Hematopoietic multipotent progenitor cell treated with erythropoietin and hydrocortisone succinate and interleukin-3 and kit ligand, for 8 days (in vitro differentiated cells): ENCODE measurements at places on chromosomes 1 and 21.
A peak's percentile ranks its signal among the peaks of the same experiment; 100 is the strongest.

GRCh38 chr1:235902677-235903542, 36.2 kb upstream of the LYST start:
- peak; percentile 45 for DNase-seq

DNA sequence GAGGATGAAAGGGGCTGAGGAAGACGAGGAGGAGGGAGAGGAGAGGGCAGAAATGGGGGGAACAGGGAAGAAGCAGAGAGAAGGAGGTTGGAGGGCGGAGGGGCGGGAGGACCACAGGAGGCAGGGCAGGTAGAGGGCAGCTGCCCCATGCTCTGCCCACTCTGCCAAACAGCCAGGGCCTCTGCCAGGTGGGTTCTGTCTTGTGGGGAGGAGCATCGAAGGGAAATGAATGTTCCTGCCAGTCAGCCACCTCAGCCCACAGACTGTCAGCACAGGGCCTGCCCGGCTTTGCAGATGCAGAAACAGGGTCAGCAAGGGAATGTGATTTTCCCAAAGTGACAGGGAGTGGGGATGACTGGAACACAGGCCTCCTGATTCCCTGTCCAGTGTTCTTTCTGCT, 82.6 kb downstream of the GRIK3 start:
- no peak for DNase-seq

DNA sequence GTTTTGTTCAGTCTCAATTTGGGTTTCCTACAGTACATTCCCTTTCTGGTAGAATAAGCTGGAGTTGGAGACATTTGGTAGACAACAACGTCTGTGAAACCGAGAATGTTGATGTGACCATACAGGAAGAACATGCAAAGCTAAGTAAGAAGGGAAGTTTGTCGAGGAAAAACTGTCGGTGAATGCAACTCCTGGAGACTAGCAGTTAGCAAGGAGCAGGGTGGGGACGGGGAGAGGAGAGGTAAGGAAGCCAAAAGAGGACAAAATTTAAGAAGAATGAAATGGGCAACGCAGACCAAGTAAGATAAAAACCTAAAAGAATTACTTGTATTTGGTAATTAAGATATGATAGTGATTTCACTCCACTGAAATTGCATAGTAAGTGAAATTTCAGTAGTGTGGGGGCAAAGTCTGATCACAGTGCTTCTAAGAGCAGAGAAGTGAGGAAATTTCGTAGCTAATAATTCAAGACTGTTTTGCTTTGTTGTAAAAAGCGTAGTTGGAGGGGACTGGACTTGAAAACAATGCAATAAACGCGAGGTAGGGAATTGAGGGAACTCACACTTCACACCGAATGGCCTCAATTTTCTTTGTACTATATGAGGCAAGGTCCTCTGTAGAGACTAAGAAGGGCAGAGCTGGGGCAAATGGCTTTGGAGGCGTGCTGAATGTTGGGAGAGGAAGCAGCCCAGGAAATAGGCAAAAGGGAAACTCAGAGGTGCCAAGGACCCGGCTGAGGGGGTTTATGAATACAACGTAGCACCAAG, 787 bp upstream of the GIPC2 start:
- DNase-seq: peak; percentile 17

- DNase-seq: peak; percentile 98
Measured at GRCh38 chr1:12477936-12478611, 139.9 kb downstream of the DHRS3 start.

DNA sequence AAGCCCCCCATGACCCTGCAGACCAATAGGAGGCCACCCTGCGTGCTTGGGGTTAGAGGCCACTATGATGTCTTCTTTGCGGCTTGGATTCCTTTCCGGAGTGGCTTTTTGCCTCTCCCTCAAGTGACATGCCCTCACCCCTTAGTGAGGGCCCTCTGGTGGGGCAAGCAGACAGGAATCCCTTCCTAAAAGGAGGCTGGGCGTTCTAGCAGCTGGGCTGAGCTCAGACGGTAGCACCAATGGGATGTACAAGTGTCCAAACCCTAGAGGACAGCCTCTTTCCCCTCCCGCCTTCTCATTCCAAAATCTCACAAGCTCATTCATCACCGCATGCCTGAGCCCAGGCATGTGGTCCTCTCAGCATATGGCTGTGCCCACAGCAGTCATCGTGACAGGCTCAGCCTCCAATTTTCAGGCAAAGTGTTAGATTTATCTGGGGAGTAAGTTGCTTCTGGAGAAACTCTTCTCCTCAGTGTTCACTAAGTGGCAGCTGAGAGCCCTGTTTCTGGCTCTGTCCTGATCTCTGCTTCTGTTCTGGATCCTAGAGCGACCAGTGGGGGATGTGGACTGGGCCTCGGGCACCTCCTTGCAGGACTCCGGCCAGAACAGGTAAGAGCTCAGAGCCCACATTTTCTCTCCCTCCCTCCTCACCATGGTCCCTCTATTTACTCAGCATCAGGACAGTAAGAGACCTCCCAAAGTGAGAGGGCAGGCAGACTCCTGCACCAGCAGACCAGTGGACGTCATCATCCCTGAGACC, 4.8 kb downstream of the KIAA1614 start:
- no peak for DNase-seq

DNA sequence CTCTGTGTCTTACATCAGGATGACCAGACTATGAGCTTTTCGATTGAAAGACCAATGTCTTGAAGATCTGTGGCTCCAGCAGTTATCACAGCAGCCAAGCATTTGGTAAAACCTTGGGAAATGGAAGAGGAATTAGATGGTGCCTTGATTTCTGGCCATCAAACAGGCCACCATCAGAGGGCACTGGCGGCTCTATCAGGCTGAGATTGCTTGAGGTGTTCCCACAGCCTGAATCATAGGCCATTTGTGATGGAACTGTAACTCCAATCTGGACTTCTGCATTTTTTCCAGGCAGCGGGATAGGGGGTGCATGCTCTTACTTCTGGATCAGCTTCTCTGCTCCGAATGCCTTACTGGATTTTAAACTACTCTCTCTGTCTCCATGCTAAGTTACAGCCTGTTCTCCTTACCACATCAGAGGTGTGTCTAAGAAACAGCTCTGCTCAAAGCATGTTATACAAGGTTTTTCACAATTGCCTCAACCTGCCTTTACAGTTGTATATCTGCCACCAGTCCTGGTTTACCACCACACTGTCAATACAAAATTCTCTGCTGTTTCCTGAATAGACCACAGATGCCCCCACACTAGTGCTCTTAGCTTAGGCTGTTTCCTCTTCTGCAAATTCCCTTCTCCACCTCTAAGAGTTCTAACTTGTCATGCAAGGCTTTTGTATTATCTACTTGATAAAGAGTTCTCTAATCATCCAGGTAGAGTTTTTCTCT, 180.9 kb downstream of the PTGER3 start:
- DNase-seq: no peak

DNA sequence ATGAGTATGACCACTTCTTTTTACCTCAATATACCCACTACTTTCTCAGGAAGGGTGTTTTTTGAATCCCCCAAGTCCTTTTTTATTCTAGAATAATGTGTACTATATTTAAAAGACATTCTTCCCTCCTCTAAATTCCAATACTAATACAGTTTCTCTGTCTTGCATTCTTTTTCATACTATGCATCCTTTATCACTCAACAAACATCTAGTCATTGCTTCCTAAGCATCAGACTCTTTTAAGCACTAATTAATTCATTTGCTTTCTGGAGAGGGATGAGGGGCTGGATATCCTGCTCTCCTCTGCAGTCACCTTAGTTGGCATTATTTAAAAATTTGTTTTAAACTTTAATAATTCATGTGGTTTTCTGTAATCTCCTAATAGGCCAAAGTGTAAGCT, 838.8 kb downstream of the KCNT2 start:
- DNase-seq: no peak

- DNase-seq: no peak
Measured at GRCh38 chr21:34046917-34047316, 26.5 kb upstream of the MRPS6 start.

DNA sequence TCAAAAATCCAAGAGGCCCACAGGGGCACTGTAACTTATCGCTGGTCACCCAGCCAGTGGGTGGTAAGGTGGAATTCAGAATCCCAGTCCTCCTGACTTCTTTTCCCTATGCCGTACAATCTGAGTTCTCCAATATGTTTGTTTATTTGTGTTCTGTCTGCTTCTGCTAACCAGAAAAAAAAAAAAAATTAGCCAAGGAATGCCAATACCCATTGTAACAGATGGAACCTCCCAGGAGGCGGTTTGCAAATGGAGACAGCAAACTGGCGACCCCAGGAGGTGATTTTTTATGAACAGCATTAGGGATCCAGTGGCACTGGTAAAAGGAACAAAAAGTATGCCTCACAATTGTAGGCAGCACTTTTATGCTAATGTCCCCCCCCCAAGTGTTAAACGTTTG, 189.0 kb upstream of the FGGY start:
- no peak for DNase-seq

DNA sequence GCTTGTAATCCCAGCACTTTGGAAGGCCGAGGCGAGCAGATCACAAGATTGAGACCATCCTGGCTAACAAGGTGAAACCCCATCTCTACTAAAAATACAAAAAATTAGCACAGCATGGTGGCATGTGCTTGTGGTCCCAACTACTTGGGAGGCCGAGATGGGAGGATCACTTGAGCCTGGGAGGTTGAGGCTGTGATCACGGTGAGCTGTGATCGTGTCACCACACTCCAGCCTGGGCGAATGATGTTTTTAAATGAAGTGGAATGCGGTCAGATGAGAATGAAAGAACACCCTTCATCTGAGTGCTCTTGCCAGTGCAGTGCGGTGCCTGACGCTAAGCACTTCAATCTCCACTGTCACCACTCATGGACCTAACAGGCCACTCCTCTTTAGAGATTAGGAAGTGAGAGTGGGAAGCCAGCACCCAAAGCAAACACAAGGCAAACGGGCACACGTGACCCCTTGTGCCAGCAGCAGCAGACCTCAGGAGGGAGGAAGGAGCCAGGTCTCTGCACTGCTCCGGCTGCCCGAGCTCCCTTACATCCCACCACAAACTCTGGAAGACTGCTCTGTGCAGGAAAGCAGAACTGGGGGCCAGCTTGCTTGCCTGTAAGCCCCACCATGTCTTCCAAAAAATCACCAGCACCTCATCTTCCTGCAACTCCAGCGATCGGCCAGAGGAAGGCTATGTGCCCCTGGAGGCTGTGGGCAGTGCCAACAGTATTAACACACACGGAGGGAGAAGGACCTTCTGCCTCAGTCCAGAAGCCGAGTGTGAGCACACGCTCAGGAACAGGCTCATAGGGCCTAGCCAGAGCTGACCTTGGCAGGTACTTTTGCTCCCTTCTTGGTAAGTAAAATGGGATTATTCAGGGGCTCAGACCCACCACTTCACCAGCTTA, 9.7 kb downstream of the CTNNBIP1 start:
- peak; percentile 74 for DNase-seq

DNA sequence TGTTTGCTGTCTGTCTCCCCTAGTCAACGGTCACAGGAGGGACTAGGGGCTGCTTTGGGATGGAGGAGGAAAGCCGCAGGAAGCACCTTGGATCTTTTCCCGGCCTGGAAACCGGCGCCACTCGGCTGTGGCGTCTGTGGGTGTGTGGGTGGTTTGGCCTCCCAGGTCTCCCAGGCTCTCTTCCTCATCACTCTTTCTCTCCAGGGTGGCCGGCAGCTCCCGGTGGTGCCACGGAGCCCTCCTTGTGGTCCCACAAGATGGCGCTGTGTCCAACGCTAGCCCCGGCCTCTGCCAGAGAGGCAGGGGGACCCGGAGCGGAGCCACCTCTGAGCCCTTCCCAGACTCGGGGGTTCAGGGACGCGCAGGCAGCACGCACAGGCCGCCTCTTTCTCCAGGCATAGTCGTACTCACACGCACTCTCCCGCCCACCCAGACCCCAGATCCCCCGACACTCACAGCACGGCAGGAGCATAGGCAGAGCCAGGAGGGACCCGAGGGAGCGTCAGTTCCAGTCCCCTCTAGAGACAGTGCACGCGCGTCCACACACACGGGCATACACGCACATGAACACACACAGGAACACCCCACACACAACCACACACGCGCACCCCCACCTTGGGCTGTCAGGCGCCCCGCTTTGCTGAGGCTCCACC, 31.2 kb downstream of the CDCP2 start:
- DNase-seq: peak; percentile 78

DNA sequence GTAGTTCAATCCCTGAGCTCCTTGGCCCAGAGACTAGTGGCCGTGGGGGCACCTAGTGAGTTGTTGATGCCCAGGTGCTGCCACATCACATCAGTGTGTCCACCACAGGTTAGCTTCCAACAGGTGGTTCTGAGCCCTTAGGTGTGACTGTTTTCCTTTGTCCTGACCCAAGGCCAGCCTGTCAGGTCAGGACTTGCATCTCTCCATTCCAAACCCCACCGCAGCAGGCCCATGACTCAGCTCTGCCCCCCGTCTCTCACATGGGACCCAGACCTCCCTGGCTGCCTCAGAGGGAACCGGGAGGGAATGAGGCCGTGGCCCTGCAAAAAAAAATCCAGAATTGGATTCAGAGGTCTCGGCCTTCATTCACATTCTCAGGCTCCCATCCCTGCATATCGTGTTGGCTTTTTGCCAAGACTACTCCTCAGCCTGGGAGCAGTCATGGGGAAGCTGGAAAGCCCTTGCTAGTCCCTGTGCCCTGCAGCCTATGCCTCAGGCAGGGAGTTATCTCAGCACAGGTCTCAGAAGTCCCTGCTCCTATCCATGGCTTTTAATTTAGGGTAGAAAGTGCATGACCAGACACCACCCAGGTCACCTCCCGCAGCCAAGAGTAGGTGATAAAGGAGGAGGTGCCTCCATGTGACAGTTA, 7.2 kb downstream of the INAVA start:
- no peak for DNase-seq

DNA sequence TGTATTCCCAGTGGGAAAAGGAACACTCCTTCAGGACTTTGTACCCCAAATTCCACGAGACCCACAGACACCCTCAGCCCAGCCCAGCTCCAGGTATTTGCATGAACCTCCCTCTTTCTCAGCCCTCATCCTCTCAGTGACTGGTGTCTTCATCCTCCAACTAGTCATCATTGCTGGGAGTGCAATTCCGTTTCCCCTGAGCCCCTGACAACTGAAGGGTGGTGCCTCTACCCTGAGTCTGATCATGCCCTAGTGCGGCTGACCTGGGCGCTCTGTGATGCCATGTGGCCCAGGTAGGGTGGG, 3.8 kb upstream of the ZNF692 start:
- no peak for DNase-seq

GRCh38 chr1:207838156-207839082, 72.5 kb downstream of the CD34 start:
- no peak for DNase-seq

GRCh38 chr21:42130441-42130840, 59.3 kb downstream of the UMODL1 start:
- no peak for DNase-seq

- DNase-seq: no peak
Measured at GRCh38 chr21:34984356-34985058, 64.6 kb downstream of the RUNX1 start.

- no peak for DNase-seq
Measured at GRCh38 chr1:23424293-23425192, at the start of gene TCEA3. Gene TCEA3 (minus strand): TSS chr1:23424748. CDS start chr1:23424633, 115 bp downstream.

- no peak for DNase-seq
Measured at GRCh38 chr1:119438761-119439160, 23.8 kb downstream of the HSD3B2 start.

GRCh38 chr1:7356079-7356478, 415.0 kb upstream of the VAMP3 start:
- DNase-seq: no peak

- DNase-seq: no peak
Measured at GRCh38 chr1:188723332-188724020, 1754.2 kb downstream of the BRINP3 start.
